ENCODE measurements at places on chromosomes 3 and 15.

DNA sequence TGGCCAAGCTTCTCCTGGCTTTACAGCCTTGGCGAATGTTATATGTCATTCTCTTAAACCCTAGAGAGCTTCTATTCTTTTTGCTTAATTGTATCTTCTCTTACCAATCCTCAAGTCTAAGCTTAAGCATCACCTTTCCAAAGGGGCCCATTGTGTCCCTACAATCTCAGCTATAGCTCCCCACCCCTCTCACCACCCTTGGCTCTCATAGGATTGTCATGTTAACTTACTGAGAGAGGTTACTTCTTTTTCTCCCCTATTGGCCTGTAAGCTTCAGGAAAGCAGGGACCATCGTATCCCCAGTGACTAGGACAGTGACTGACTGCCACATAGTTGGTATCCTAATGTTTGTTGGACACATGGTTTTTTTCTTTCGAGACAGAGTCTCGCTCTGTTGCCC lies 43.3 kb upstream of the LMOD3 start:
- DNase-seq: no peak

DNA sequence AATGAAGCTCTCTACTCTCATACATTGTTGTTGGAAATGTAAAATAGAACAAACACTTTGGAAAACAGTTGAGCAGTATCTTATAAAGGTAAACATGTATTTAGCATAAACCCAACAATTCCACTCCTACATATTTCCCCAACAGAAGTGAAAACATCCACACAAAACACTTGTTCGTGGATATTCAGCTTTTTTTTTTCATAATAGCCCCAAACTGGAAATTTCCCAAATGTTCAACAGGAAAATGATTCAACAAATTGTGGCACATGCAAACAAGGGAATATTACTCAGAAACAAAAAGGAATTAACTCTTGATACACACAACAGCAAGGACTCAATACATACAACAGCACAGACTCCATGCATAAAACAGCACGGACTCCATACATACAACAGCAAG lies 28.5 kb downstream of the RFTN1 start:
- DNase-seq: no peak

DNA sequence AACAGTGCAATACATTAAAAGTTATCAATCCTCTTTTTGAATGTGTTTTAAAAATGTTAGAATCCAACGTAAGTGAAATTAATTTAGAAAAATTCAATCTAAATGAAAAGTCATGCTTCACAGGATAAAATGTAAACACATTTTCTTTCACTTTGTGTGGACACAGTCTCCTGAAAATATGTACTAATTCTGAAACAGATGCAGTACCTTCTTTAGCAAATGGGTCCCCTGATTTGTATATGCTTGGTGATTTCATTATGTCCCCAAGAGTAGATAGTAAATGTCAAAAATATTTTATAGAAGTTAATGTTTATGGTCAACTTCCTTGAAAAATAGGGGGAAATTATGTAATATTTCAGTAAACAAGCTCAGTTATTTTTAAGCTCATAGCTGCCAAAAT lies 28.9 kb downstream of the FOXP1 start:
- no peak for DNase-seq

DNA sequence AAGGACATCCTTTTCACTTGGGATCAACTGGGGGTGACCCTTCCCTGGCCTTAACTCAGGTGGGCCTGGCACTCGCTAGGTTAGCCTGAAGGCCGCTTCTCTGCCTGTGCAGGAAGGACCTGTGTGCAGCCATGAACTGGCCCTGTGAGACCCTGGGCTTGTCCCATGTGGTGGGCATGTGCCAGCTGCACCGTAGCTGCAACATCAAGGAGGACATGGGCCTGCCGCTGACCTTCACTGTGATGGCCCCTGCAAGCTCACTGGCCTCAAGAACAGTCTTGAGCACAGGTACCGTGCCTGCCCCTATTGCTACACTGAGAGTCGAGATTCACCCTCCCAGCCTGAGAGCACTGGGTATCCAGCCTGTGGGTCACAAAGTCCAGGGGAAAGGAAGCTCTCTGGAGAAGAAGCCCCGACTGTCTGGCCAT lies 43.0 kb downstream of the SAXO2 start:
- peak; percentile 33 for DNase-seq

GRCh38 chr15:92614791-92615785 lies 40.5 kb downstream of the FAM174B start:
- DNase-seq: no peak

DNA sequence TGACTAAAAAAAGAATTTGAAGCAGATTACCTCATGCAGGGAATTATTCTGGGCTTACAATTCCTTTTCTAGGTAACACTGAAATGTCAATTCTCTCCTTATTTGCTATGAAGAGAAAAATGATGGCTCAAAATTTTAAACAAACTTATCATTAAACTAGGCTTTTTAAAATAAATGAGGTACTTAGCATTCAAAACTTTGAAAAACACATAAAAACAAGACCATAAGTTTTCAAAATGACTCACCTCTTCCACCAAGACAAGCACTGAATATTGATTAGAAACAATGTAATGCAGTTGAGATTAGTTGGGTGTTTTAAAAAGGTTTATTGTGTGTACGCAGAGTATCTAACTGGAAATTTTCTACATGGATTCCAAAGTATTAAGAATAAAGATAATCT lies 154.6 kb downstream of the ADAM10 start:
- no peak for DNase-seq

- DNase-seq: no peak
These were observed 1.4 kb downstream of the TMEM43 start for GRCh38 chr3:14126017-14126886.

- DNase-seq: no peak
These were observed 32.4 kb downstream of the FRMD4B start for GRCh38 chr3:69353503-69353902.

- DNase-seq: no peak
These were observed 464.3 kb upstream of the AGTR1 start for GRCh38 chr3:148233403-148233802.

DNA sequence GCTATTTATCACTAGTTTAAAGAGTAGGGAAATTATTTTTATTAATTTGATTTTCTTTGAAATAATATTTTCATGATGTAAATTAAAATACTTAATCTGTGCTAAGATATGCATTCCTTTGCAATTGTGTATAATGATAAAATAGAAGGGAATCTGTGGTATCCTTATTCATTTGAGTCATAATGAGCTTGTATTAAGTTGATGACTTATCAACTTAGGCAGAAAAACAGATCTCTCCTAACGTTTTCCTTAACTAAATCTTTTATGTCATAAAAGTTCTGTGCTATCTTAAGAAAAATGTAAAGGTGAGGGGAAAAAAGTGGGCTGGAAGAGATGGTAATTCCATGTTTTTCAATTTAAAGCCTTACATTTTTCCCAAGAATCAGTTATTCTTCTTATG lies 1.9 kb downstream of the FGF7 start:
- no peak for DNase-seq

DNA sequence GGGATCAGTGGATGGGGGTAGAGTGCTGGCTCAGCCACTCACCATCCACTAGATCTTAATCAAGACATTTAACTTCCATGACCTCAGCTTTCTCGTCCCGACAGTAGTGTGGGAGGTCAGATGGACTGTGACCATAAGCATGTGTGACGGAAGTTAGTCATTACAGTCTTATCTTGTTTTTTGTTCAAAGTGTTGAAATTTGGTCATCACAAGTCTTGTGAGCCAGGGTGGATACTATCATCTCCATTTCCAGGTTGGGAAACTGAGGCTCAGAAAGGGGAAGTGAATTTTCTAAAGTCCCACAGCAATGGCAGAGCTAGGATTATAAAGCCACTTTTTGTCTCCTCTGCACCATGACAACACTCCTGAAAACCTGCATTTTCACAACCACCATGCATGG lies 32.0 kb upstream of the ITGA11 start:
- DNase-seq: no peak

- no peak for DNase-seq
These were observed 459.2 kb upstream of the ARRDC4 start for GRCh38 chr15:97501291-97501690.

- no peak for DNase-seq
These were observed 75.2 kb downstream of the ESYT3 start for GRCh38 chr3:138509586-138509985.

GRCh38 chr3:19937459-19938294 lies 3.7 kb upstream of the EFHB start:
- DNase-seq: no peak

DNA sequence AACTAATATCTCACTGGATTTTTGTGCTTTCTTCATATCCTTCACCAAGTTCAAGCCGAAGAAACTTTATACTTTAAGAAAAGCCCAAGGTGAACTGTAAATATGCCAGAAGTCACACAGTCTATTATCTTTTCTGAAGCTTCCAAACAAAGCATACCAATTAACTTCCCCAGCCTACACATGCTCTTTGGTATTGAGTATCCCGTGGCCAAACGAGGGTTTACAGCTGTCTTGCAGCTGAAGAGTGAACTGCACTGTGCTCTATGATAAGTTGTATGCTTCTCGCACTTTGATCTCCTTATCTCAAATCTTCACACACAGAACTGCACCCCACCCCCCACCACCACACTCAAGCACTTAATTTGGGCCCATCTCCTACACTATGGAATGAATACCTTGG lies 215.6 kb upstream of the VEPH1 start:
- no peak for DNase-seq

DNA sequence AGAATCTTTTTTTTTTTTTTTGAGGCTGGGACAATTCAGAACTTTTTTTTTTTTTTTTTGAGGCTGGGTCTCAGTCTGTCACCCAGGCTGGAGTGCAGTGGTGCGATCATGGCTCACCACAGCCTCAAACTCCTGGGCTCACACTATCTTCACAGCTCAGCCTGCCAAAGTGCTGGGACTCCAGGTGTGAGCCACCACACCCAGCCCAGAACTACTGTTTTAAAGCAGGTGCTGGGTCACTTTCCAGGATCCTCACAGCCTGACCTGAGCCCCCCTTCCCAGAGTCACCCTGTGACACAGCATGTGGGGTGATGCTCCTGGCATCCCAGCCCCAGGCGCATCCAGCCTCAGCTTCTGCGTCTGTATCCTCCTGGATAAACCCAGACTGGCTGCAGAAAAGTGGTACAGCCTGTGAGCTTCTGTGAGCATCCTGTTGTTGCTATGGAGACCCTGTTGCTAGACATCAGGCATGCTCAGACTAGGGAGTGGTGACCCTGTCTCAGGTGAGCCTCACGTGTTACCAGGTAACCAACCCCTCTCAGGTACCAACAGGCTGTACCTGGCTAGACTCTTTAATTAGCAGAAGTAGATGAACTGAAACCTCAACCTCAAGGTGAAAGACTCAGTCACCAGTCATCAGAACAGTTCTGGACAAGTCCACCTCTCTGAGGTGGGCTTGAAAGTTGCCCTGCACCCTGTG lies 15.0 kb downstream of the KLF13 start:
- no peak for DNase-seq

DNA sequence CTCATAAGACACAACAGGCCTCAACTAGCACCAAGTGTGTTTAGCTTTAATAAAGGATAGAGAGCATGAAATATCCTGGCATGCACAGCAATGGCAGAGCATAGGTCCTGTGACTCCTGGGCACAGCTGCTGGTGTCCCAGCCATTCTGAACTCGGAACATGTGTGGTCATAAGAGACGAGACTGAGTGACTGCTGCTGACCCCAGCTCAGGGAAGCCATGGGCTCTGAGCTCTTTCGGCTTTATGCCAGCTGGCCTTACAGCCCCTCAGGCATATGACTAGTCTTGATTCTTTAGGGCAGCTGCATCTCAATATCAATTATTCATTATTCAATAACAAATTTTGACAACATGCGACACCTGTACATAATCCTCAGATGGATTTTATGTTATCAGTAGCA lies 62.4 kb upstream of the TOPAZ1 start:
- DNase-seq: no peak
